BJ (cell line): ENCODE measurements at places on chromosomes 2 and 18.

DNA sequence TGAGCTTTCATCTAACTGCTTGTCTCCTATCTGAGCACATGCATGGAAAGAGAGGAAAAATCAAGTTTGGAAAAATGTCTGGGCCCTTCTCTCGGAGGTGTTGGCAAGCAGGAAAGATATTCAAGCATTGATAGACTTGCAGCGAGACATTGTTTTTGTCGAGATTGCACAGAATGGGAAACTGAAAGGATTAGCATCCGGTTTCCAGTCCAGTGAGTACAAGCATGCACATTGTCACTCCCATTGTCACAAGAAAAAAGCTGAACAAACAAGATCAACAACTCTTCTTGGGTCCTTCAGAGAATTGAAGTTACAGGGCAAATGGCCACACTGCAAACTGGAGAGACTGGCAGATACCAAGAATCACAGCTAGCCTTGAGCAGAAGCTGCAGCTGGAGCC lies 19.6 kb upstream of the MC5R start:
- DNase-seq, result no peak

GRCh38 chr2:64008434-64009009 lies 10.7 kb downstream of the VPS54 start:
- DNase-seq, result no peak

DNA sequence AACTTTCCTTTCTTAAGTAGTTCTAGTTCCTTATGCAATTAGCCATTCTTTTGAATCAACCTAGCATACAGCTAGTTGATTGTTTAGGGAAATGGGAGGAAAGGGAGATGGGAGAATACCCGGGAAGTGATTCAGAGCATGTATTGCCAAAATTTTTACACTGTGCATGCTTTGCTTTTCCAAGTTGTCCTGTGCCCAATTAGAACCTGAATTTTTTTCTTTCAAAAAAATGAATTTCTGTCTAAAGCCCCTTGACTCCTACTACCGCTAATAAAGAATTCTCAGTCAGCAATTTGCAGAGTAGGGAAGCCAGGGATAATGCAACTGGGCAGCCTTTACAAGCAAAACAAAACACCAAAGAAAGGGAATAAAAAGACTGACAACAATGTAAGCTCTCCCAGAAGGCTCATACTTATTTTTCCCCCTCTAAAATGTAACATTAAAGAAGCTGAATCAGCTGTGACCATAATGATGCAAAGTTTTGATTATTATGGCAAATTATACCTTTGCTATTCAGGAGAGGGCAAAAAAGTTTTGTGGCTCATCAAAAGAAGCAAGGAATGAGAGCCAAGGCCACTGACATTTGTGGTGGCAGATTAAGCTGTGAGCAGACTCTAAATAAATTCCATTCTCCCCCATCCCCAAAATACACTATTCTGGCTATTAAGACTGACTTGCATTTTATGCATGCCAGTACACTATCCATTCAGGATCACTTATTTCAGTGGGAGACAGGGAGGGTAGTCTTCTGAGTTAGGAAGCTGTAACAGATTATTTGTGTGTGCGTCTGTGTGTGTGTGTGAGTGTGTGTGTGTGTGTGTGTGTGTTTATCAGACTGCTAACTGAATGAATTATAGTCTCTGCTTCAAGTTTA lies 174.3 kb downstream of the ERBB4 start:
- no peak for DNase-seq

- DNase-seq, result no peak
Observed at GRCh38 chr2:234139755-234140154, 89.3 kb downstream of the SPP2 start.

- no peak for DNase-seq
Observed at GRCh38 chr2:60530660-60531281, 22.7 kb downstream of the BCL11A start.

DNA sequence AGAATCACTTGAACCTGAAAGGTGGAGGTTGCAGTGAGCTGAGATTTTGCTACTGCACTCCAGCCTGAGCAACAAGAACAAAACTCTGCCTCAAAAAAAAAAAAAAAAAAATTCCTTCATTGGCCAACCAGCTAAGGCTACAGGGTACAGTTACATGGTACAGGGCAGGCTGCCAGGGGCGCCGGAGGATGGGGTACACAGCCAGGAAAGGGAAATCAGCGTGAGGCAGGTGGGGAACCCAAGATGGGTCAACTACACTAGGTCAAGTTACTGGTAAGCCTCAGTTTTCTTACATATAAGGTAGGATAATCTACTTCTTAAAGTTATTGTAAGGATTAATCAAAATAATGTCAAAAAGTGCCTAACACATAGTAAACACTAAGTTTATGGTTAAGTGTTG lies 142.6 kb upstream of the MSH6 start:
- no peak for DNase-seq

DNA sequence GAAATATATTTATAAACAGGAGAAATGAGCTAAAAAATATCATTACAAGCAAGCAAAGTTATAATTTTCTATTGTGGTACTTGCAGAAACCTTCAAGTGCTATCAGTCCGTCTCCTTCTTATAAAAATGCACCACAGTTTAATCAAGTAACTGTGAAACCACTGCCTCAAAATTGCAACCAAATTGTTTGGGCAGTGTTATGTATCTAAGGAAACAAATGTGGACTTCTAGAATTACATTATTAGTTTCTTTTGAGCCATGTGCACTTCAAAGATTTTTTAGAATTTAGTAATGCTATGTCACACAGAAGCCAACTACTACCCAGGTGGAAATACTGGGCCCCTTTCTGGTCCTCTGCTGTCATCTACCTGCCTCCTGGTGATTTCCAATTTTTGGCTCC lies 495.6 kb downstream of the NYAP2 start:
- peak; percentile 14 for DNase-seq

DNA sequence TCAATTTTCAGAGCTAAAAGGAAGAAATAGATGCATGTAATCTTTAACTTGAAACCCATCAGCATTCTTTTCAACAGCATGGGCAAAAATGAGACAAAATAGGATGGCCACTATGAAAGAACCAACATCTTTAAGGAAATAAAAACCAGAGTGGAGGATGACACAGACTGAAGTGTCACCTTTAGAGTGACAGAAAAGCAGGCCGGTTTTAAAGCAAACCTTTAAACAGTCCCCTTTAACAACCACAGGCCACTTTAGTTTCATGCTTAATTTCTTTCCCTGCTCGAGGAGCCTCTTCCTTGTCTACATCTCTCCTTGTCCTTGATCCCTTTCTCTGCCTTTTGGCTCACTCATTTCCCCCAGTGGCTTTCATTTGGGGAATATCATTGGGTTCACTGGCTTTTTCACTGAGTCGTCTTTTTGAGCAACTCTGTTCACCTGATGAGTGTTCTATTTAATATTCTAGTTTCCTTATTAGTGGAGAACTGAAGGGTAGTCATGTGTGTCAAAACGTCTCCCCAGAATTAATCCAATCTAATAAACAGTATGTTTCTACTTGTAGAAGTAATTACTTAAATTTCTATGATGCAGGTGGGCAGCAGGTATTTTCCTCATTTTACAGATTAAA lies 72.5 kb downstream of the DOCK10 start:
- no peak for DNase-seq

- DNase-seq, result no peak
Observed at GRCh38 chr18:78242806-78243205, 736.8 kb upstream of the SALL3 start.

- DNase-seq, result no peak
Observed at GRCh38 chr2:134745023-134745422, 26.2 kb upstream of the TMEM163 start.

- no peak for DNase-seq
Observed at GRCh38 chr18:66764230-66764629, 160.3 kb upstream of the CDH19 start.

- no peak for DNase-seq
Observed at GRCh38 chr2:9736021-9736420, 105.2 kb upstream of the YWHAQ start.

DNA sequence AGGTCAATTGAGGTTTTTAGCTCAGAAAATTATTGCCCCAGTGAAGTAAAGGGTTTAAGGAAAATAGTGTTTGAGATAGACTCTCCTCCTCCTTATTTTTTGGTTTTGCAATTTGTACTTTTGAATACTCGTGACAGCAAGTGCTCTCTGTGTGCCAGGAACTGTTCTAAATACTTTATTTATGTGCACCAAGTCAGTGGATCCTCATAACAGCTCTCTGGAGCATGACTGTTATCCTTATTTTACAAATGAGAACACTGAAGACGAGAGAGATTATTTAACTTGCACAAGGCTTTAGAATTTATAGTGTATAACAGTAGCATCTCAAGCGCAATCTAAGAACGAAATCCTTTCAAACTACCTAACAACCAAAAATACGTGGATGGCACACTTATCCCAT lies 24.7 kb downstream of the BABAM2 start:
- no peak for DNase-seq

GRCh38 chr2:69601179-69601612 lies 42.3 kb downstream of the AAK1 start:
- peak; percentile 44 for DNase-seq

GRCh38 chr2:113850687-113851086 lies 39.2 kb upstream of the ACTR3 start:
- no peak for DNase-seq

DNA sequence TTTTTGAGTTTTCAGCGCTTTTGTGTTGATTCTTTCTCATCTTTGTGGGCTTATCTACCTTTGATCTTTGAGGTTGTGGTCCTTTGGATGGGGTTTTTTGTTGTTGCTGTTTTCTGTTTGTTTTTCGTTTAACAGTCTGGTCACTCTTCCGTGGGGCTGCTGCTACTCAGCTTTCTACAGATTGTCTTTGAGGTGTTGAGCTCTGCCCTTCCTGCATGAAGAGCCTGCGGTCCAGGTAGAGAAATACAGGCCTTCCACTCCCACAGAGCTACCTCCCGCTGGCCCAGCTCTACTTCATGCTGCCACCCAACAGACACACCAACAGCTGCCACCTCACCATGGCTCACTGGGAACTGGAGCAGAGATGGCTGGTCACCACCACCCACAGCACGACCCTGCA lies 61.7 kb upstream of the RNU4ATAC start:
- DNase-seq, result no peak

- no peak for DNase-seq
Observed at GRCh38 chr2:9756692-9757250, 86.5 kb upstream of the TAF1B start.

GRCh38 chr2:82636402-82637020 lies 1822.6 kb downstream of the SUCLG1 start:
- no peak for DNase-seq

- no peak for DNase-seq
Observed at GRCh38 chr2:230203110-230203676, 16.6 kb downstream of the SP110 start.

DNA sequence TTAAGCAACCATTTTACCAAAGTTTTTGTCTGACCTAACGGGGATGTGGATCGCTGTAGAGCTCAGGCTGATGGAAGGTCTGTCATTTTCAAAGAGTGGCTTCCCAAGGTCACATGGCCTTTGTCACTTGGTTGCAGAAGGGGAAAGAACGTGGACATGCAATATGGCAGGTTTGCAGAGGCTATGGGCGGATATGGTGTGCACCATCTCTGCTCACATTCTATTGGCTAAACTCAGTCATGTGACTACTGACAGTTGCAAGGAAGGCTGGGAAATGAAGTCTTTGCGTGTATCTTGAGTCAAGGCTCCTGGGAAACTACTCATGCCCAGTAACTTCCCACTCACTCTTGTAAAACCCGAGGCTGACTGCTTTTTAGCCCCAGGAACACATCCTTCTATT lies 96.8 kb downstream of the ST6GAL2 start:
- no peak for DNase-seq

DNA sequence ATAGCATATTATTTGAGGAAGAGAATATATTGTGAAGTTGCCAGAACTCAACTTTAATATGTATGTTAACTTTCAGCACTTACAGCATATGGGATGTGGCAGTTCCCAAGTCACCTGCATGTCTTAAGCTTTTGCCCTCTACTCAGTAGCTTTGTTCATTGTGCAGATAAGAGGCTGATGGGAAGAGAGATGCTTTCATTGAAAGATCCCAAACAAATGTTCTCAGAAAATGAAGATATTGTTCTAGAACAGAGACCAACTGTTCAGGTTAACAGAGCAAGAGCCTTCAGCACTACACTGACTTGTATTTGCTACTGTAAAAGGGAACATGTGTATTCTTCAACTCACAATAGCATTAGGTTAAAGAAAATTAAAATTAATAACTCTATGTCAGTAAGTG lies 28.1 kb downstream of the GAREM1 start:
- DNase-seq, result no peak

DNA sequence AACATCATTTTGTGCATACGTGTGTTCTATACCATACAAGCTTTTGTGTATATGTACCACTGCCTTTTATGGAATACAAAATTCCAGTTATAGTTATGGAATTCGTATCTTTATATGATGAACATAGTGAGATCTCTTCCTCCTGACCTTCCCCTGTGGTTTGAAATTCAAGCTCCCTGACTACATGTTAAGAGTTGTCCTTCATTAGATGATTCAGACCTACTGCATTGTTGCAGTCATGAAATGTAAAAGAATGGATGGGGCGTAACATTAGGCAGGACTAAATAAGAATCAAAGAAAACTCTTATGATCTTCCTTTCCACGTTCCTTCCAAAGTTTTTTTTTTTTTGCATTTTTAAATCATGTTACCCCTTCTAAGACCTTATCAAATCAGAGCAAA lies 107.1 kb downstream of the UNC80 start:
- no peak for DNase-seq

- DNase-seq, result no peak
Observed at GRCh38 chr2:204143216-204144014, 206.9 kb downstream of the ICOS start.

GRCh38 chr2:239375278-239376061 lies 25.4 kb downstream of the HDAC4 start:
- DNase-seq, result no peak

GRCh38 chr18:28823506-28824182 lies 646.7 kb upstream of the CDH2 start:
- no peak for DNase-seq

GRCh38 chr2:42249887-42250286 lies 80.7 kb downstream of the EML4 start:
- DNase-seq, result no peak

- DNase-seq, result no peak
Observed at GRCh38 chr18:6010284-6010683, 115.0 kb upstream of the TMEM200C start.

DNA sequence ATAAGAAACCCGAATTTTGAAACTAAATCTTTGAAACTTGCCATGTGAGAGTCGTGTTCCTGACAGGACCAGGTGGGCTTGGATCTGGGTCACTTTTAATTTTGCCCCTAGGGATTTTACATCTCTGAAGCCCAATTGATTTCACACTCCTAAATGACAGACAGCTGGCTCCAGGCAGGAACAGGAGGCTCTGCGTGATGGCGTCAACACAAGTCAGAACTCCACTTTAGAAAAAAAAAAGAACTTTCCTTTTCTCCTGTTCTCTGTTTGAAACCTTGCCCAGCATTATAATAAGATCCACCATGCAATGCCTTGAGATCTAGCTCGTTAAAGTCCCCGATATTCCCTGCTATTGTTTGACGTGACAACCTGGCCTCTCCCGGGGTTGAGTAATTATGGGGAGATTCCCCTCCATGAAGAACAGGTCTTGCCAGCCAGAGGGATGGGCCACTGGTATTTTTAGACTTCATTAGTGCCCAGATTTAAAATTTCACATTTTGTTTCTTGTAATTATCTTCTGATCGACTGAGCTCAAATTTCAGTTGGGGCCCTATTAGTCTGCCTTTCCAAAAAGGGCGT lies 260.3 kb downstream of the KLHL29 start:
- no peak for DNase-seq

- DNase-seq, result no peak
Observed at GRCh38 chr18:3104190-3105054, 91.5 kb upstream of the LPIN2 start.
